ENCODE measurements at places on chromosomes 2 and 18. TPM values are rescaled to one million over a fixed set of nuclear protein-coding genes. Genes with fewer than 3 reads are reported as not detected.

DNA sequence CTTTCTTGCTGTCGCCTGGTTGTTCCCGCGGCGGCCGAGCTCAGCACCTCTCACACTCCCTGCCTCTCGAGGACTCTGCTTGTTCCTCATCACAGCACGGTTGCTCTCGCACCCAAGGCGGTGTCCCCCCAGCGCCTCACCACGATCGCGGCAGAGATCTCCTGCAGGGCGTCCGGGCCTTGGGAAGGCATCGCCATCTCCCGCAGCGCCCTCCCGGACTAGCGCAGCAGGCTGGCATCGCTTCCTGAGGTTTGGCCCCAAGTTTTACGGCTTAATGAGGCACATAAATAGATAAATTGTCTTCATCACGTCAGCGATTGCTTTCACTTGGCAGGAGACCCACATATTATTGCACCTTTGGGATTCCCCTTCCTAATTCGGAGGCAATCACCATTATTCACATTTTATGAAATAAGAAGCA lies 125.4 kb downstream of the RGPD3 start:
- no peak for DNase-seq

- DNase-seq, result no peak
These were observed 35.1 kb upstream of the ALKAL2 start for GRCh38 chr2:323035-323434.

DNA sequence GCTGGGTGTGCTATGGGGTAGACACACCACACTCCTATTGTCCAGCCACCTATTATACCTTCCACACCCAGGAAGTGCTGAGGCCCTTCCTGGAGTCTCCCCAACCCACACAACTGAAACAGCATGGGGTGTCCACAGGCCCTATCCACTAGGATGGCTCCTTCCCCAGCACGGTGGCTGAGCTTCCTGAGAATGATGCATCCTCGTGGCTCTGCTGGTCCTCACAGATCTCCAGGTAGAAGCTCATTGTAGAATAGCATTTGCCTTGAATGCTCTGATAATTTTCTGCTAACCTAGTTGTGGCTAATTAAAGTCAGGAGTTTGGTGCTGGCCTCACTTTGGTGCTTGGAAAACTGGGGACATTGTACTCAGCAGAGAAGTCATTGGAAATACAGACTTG lies 182.6 kb downstream of the ANKRD30B start:
- DNase-seq, result no peak

DNA sequence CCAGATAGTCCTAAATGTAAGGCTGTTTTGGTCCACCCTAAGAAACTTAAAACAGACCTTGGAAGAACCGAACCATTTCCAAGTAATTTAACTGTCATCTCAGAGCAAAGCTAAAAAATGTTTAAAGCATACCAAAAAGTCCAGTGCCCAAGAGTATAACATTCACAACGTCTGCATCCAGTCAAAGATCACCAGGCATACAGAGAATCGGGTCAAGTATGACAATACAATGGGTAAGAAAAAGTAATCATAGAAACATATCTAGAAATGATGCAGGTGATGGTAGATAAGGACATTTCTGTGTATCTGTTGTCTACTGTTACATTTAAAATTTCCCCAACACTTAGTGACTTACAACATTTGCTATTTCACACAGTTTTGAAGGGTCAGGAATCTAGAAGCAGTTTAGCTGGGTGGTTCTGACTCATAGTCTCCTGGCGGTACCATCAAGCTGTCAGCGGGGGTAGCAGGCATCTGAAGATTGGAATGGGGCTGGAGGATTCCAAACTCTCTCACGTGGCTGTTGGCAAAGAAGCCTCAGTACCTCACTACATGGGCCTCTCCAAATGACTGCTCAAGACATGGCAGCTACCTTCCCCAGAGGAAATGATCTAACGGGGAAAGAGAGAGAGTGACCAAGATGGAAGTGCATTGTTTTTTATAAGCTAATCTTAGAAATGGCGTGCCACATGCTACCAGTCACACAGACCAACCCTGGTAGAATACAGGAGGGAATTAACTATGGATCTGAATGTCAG lies 36.6 kb upstream of the DYNC2LI1 start:
- DNase-seq, result no peak

DNA sequence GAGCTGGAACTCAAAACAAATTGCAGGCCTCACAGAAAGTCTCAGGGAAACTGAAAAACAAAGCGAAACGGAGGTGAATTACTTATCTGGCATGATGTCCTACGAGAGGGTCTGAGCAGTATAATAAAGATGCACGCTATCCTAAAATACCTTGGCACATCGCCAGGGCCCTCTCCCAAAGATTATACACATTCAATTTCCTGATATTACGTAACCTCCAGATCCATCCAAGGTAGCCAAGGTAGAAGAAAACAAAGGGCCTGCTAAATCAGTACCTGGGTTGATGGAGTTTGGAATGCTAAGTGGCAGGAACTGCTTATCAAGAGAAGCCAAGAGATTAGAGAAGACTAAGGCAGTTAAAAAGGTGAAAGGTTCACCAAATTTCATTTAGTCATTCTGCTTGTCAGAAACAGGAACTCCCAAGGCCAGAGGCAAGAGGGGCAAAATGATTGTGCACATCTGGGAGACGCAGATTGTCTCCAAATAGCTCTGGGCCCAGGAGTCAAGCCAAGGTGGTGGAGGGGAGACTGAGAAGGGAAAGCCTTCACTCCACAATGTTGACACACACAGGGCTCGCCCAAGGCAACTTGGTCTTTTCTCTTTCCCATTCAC lies 236.8 kb upstream of the ATP5MC3 start:
- no peak for DNase-seq

ABCG8 gene
- 0.11 TPM for total RNA-seq

TXNDC2 gene
- total RNA-seq, result not detected

CDK5R2 gene
- not detected for total RNA-seq

Measured in Right ventricle myocardium superior (tissue), 1 donor.